Peyer's patch (tissue), 4 donors: ENCODE measurements at places on chromosomes 7 and 10.

DNA sequence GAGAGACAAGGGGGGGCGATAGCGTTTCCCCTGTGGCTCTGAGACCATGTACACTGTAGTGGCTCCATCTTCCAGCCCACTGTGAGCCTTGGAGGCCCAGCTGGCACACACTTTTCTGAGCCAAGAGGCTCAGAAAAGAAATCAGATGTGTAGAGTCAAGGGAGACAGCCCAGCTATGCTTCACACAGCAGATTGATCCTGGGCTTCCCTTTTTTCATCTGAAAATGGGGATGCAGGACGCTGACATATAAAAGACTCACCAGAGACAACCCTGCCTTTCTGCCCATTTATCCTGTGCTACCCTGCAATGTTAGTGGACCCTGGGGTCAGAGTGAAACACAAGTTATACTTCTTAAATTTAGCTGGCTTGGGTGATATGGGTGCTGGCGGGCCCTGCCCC, 14.3 kb downstream of the TMEM273 start:
- no peak for DNase-seq

GRCh38 chr10:79159785-79160184, 91.0 kb downstream of the ZMIZ1 start:
- DNase-seq = no peak

GRCh38 chr10:72276421-72277339, 3.0 kb downstream of the DDIT4 start:
- no peak for DNase-seq

DNA sequence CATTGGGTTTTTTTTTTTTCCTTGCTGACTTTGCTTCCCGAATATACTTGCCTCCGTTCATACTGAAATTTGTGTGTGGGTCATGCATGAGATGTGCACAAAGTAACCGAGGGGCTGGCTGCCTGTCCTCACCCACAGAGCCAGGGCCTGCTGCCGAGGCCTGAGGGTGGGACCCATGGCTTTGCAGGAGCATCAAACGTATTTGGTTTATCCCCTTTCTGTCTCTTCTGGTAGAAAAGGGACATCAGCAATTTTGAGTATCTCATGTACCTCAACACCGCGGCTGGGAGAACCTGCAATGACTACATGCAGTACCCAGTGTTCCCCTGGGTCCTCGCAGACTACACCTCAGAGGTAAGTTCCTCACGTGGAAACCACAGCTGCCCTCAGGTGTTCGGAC, 3.5 kb upstream of the LRRC18 start:
- DNase-seq = no peak
